Activated naive CD8-positive, alpha-beta T cell treated with anti-CD3 and anti-CD28 coated beads for 36 hours (primary cell): ENCODE measurements at places on chromosomes 16 and 17.

DNA sequence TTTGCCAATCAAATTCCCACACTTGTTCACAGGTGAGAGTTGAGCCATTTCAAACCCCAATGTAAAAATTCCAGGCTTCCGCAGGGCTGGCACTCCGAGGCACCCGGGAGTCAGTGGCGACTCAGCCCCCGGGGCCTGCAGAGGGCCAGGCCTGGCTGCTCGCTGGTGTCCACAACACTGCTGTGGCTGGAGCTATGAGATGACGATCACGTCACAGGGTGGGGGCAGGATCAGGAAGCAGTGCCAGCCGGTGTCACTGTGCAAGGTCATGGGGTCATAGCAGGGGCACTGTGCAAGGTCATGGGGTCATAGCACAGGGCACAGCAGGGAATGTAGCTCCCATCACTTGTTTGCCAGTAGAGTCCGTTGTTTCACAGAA is 7.8 kb downstream of the VPS4A start:
- no peak for DNase-seq
- H3K27me3 ChIP-seq = no peaks in the 10 kb centered on the region
- peaks cover 1% of the 10 kb centered on the region for H3K4me1 ChIP-seq
- no peak overlapping the region for H3K27ac ChIP-seq
- H3K4me3 ChIP-seq = no peak overlapping the region
- peaks cover 24% of the 10 kb centered on the region for H3K36me3 ChIP-seq

DNA sequence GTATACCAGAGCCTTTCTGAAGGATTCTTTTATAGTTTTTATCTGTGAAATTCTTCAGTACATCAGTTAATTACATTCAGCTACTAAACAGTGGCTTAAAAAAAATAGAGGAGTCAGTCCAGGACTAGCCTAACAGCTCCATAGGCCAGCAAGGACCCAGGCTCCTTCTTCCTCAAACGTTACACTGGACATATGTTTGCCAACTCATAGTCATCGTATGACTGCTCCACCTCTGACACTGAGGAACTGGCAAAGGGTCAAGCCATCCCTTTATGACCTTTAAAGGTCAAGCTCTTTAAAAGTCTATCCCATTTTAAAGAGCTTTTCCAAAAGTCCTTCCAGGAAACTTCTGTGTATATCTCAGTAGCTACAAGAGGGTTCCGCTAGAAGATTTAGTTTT is 36.6 kb downstream of the PHLPP2 start:
- DNase-seq = no peak
- no peaks in the 10 kb centered on the region for H3K27me3 ChIP-seq

DNA sequence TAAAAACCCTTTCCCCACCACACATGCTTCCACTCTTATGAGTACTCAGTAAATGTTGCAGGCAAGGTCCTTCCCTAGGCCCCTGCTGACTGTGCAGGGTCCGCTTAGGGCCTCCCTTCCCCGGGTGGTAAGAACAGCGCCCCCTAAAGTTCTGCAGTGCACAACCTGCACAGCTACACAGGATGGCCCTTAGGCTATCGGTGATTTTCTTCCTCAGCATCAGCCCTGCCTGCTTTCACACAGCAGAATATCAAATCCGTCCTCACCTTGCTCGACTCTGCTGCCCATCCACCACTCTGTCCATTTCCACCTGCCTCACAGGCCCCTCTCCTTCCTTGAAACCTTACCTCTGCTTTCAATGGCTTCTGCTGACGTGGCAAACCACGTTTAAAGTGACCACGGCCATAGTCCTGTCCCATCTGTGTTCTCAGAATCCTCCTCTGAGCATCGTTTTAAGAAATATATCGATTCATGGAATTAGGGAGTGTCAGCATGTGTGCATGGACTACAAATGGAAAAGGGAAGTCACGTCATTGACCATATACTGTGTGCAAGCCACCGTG is 51.4 kb upstream of the TMEM132E start:
- peaks cover 35% of the 10 kb centered on the region for H3K27me3 ChIP-seq
- no peaks in the 10 kb centered on the region for H3K36me3 ChIP-seq
- H3K4me3 ChIP-seq = no peak overlapping the region
- DNase-seq = no peak
- H3K4me1 ChIP-seq = no peaks in the 10 kb centered on the region

- no peak for DNase-seq
- H3K27ac ChIP-seq = no peak overlapping the region
- H3K36me3 ChIP-seq = no peaks in the 10 kb centered on the region
- H3K4me3 ChIP-seq = no peak overlapping the region
- H3K4me1 ChIP-seq = no peaks in the 10 kb centered on the region
- H3K27me3 ChIP-seq = no peaks in the 10 kb centered on the region
Measured at GRCh38 chr17:3903051-3903825, 10.4 kb upstream of the CAMKK1 start.

GRCh38 chr16:84761448-84762368 is 58.1 kb upstream of the CRISPLD2 start:
- DNase-seq = no peak
- no peaks in the 10 kb centered on the region for H3K27me3 ChIP-seq
- peaks cover 37% of the 10 kb centered on the region for H3K4me1 ChIP-seq
- H3K27ac ChIP-seq = no peak overlapping the region

- H3K36me3 ChIP-seq = peaks cover 18% of the 10 kb centered on the region
- no peaks in the 10 kb centered on the region for H3K27me3 ChIP-seq
- peaks cover 5% of the 10 kb centered on the region for H3K4me1 ChIP-seq
Measured at GRCh38 chr16:53839150-53839549, 135.2 kb downstream of the FTO start.

DNA sequence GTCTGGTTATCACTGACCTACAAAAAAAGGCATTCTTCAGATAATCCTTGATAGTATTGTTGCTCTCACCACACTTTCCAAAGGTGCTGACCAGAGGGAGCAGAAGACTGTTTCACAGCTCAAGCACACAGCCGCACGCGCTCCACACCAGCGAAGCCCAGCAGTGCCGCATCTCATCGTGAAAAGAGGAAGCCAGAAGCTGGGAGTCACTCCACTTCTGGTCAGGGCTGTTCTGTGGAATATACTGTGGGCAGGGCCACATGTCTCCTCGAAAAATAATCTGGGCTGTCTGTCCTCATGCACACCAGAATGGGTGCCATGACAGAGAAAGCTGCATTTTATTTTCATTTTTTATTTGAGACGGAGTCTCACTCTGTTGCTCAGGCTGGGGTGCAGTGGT is 7.3 kb upstream of the PRSS36 start:
- H3K4me3 ChIP-seq = peak overlapping the region; percentile 32
- peaks cover 6% of the 10 kb centered on the region for H3K4me1 ChIP-seq
- H3K36me3 ChIP-seq = no peaks in the 10 kb centered on the region
- no peak for DNase-seq
- H3K27me3 ChIP-seq = peaks cover 3% of the 10 kb centered on the region

DNA sequence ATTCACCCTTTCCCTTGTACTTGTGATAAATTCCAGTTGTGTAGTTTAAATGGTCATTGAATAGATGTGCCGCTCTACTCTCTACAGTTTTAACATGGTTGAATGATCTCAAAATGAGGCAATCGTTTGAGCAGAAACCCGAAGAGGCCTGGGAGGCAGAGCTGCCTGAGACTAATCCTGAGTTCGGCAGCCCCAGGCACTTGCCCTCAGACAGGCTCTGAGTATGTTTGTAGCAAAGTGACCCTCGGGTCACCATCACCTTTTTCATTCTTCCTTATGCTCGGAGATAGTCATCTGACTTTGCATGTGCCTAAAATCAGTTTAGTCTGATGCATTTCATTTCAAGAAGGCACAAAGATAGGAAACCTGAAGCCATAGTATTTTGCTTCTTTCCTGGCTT is 184.0 kb upstream of the RBFOX1 start:
- no peak overlapping the region for H3K4me3 ChIP-seq
- H3K27ac ChIP-seq = no peak overlapping the region

DNA sequence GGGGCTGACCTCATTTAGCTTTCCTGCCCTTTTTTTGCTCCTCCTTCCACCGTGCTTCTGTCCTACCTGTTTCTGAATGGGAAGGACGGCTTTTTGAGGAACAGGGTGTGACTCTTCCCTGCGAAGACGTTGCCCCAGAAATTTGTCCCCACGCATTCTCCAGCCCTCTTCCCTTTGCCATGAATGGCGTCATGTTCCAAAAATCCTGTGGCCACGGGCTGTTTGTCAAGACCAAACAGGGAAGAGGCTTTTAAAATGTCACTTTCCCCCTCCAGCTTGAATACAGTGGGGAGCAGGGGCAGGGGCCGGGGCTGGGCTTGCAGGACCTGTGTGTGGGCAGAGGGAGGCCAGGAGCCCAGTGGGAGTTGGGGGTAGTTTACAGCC is 13.9 kb downstream of the MPRIP start:
- H3K4me1 ChIP-seq = peaks cover 23% of the 10 kb centered on the region
- no peaks in the 10 kb centered on the region for H3K27me3 ChIP-seq
- no peak overlapping the region for H3K4me3 ChIP-seq
- no peaks in the 10 kb centered on the region for H3K36me3 ChIP-seq
- DNase-seq = no peak

- no peak overlapping the region for H3K4me3 ChIP-seq
- H3K27ac ChIP-seq = no peak overlapping the region
- H3K27me3 ChIP-seq = no peaks in the 10 kb centered on the region
- H3K36me3 ChIP-seq = no peaks in the 10 kb centered on the region
Measured at GRCh38 chr17:28959471-28959871, 8.2 kb upstream of the PHF12 start.

GRCh38 chr16:11315510-11315909 is 29.7 kb upstream of the RMI2 start:
- no peaks in the 10 kb centered on the region for H3K36me3 ChIP-seq
- H3K27me3 ChIP-seq = no peaks in the 10 kb centered on the region
- no peak overlapping the region for H3K27ac ChIP-seq
- DNase-seq = no peak
- H3K4me3 ChIP-seq = no peak overlapping the region

DNA sequence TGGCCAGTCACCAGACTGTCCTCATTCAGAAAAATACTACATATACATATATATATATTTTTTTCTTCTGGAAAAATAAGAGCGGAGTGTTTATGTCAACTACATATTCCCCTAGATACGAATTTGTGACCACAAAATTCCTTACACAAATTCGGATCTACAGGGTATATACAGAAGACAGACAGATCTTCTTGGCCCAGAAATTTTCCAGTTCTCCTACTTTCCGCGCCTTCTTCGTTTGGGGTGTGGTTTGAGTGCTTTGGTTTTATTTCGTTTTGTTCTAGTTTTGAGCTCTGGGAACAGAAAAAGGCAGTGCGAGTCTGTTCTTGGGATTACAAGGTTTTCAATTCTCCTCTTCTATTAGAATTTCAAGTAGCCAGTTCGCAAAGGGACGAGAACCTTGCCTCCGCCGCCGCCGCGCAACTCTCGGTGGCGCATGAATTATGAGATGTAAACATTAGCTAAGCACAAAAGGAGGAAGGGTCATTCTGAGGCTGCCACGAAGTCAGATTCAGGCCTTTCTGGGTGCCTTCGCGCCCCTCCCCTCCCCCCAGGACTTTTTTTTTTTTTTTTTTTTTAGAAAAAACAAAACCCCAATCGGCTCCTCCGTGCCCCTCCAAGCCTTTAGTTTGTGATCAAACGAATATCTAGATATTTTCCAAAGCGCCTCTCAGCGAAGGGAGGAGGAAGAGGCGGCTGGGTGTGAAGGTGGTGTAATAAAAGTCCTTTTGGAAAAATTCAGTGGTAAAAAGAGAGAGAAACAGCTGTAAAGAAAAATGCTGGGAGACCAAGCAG is 1.8 kb upstream of the HOXB4 start:
- peaks cover 72% of the 10 kb centered on the region for H3K27me3 ChIP-seq
- H3K36me3 ChIP-seq = peaks cover 2% of the 10 kb centered on the region
- H3K4me1 ChIP-seq = peaks cover 47% of the 10 kb centered on the region
- no peak for DNase-seq
- peak overlapping the region; percentile 87 for H3K4me3 ChIP-seq

DNA sequence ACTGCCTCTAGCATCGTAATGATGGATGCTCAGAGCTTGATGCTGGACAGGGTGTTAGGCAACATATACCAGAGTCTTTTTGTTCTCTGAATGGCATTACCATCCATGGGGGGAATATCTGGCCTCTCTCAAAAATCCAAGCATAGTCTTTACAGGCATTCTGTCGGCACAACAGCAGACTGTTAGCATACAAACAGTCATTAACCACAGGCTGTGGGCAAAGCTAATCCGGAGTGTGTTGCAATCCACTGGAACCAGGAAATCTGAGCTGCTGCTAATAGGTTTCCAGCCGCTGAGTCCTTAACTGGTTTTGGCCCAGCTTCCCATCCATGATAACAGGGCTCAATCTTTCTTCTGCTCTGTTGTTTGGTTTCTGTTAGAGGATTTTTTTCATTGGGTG is 371.9 kb downstream of the HS3ST3B1 start:
- H3K27me3 ChIP-seq = peaks cover 12% of the 10 kb centered on the region
- no peak overlapping the region for H3K4me3 ChIP-seq
- H3K27ac ChIP-seq = no peak overlapping the region
- no peak for DNase-seq

GRCh38 chr17:63809970-63810369 is 17.3 kb upstream of the PSMC5 start:
- H3K4me3 ChIP-seq = no peak overlapping the region
- peak overlapping the region; percentile 55 for H3K27ac ChIP-seq
- DNase-seq = no peak
- H3K27me3 ChIP-seq = no peaks in the 10 kb centered on the region
- peaks cover 14% of the 10 kb centered on the region for H3K4me1 ChIP-seq

DNA sequence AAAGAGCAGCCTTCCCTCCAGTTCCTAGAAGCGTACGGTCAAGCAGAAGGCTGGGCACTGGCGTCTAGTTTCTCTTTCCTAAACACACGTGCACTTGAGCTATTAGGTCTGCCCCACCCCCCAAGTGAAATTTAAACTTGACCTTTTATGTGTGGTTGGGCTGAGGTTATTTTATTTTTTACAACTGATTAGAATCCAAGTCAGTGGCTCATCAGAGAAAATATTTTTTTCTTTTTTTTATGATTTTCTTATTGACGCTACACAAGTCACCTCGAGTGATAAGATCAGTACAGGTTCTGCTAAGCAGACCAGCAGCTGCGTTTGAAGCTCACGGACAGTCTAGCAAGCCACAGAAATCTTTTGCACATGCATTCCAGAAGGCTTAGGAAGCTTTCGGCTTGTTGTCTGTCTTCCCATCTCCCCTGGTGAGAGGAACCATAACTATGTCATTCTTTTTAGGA is 95.1 kb downstream of the ZFHX3 start:
- H3K27ac ChIP-seq = no peak overlapping the region
- H3K36me3 ChIP-seq = no peaks in the 10 kb centered on the region
- no peak for DNase-seq

DNA sequence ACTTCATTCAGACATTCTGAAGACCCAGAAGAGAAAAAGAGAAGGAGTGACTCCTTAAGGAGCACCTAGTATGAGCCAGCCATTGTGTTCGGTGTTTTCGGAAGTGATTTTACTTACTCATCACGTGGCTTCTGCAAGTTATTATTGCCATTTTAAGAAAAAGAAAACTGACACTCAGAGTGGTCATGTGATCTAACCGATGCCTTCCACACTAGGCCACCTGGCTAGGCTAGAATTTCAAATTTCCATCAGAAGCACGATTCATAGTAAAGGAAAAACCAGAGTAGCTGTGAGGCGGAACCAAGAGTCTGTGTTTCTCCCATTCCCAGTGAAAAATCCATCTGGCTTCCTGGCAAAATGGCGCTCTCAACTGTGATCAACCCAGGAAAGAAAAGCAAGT is 32.0 kb downstream of the GTF3C1 start:
- H3K27me3 ChIP-seq = no peaks in the 10 kb centered on the region
- H3K4me3 ChIP-seq = no peak overlapping the region
- DNase-seq = no peak
- no peak overlapping the region for H3K27ac ChIP-seq
- peaks cover 13% of the 10 kb centered on the region for H3K36me3 ChIP-seq
